GM12891 (cell line): ENCODE measurements at places on chromosomes 6 and 20.

DNA sequence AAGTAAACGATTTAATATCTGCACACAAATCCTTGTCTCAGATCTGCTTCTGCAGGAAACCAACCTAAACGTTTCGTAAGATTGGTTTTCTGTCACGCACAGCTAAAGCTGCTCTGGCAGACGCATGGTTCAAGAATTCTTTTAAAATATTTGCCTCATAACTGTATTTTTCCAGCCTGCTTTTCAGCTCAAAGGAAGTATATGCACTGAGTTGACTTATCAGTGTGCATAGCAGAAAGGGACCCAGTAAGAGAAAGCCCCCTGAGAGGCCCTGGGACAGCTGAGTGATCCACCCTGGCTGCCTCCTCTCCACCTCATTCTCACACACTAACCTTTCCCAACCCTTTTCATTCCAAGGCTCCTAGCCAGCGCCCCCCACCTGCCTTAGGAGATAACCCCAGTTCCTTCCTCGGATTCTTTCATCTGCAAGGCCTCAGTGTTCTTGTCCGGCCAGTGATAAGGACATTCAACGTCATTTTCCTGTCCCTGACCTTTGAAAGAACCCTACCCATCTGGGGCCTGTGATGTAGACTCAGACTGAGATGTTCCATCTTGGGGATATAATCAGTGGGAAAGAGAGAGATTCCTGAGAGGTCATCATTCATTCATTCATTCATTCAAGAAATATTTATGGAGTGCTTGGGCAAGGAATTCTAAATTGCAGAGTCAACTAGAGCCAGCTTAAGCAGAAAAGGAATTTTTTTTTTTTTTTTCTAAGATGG, 22.4 kb upstream of the SLC9A8 start:
- no peak for DNase-seq

DNA sequence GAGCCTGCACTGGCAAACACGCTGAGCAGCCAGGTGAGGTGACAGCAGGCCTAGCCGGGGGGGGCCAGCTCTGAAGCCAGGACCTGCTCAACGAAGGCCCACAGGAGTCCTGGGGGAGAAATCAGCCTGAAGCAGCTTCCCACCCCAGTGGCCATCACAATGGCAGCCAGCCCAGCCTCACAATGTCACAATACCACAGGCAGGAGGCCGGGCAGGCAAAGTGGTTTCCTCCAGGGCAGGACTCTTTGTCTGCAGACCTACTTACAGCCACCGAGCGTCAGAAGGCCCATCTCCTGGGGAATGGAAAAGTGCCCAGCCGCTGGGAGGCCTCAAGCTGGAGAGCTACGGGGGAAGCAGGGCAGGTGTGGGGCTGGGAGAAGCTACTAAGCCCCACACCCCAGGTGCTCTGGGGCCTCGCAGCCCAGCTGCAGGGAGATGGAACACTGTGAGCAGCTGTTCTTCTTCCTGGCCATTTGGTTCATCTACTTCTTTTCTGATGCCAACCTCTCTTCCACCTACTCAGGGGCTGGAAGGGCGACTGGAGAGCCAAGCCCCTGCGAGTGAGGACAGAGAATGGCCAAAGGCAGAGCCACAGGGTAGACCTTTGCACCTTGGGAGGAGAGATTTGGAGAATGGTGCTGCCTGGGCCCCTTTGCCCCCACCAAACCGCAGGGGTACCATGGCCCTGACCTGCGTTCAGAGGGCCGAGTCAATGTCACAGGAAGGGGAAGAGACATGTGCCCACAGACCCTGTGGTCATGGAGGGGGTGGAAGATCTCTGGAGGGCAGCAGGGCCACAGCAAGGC, 22.3 kb upstream of the AVP start:
- no peak for DNase-seq

- no peak for DNase-seq
Measured at GRCh38 chr20:32670773-32671455, 2.8 kb downstream of the C20orf203 start.

GRCh38 chr6:168903613-168904345, 349.9 kb downstream of the THBS2 start:
- no peak for DNase-seq

DNA sequence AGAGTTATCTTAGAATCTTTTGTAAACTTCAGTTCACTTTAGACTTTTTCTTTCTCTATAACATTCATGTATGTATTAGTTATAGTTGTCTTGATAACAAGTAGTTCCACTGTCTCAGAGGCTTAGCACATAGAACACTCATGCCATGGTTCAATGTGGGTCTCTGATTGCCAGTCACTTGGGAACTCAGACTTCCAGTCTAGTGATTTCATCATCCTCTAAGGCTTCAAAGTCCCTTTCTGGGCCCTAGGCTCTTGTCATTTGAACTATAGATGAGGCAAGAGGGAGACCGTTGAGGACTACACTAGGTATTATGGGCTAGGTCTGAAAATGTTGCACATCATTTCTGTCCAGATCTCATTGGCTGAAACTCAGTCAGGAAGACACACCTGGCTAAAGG, 8.4 kb upstream of the EEF1E1 start:
- no peak for DNase-seq

- DNase-seq = no peak
Measured at GRCh38 chr6:24933266-24933665, 2.5 kb downstream of the RIPOR2 start.

DNA sequence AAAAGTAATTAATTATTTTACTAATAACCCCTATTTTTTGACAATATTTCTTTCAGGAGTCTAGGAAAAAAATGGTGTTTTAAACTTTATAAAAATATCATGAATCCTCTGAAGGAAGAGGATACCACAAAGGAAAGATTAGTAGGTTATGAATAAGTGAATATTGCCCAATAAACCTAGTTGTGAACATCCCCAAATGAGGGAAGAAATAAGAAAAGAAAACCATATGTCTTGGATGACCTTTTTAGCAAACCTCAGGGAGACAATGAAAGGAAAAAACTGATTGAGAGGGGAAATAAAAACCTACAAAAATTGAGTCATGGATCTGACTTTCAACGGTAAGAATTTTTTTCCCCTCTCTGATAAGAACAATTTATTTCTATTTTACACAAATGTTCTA, 34.4 kb downstream of the TENT5A start:
- DNase-seq = no peak

- DNase-seq = no peak
Measured at GRCh38 chr20:56358070-56358469, 704 bp upstream of the FAM210B start.

DNA sequence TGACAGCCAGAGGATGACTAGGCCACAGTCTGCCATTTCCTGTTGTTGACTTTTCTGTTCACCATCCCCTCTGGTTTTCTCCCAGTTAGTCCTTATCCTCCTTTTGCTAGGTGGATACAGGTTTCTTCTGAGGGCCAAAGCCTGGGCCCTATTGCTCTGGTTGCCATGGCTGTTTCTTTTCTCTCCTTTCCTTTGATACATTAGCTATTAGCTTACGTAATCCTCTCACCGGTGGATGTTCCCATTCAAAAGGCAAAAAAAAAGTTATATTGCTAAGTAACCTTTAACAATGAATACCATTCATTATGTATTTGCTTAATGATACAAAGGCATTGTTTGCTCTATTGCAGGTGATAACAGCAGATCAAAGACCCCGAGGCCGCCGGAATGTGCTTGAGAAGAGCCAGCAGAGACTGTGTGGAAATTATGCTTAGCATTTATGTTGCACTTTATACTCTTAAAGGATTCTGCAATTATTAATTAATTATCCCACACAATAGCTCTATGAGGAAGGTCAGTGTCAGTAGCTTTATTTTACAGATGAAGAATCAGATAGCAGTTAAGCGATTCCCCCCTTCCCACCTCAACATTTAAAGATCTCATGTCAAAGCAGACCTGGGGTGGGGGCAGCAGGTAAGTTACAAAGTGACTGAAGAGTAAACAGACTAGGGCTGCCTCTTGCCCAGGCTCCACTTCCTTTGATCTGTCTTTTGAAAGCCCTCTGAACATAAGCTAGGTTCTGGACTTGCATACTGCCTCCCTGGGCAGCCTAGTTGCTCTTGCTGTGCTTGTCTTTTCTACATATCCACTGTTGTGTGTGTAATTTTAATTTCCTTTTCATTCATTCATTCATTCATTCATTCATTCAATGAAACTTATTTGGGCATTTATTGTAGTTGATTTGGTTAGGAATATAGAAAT, 14.5 kb upstream of the TFB1M start:
- no peak for DNase-seq

- no peak for DNase-seq
Measured at GRCh38 chr20:30593572-30593971, 663.9 kb upstream of the DEFB115 start.

DNA sequence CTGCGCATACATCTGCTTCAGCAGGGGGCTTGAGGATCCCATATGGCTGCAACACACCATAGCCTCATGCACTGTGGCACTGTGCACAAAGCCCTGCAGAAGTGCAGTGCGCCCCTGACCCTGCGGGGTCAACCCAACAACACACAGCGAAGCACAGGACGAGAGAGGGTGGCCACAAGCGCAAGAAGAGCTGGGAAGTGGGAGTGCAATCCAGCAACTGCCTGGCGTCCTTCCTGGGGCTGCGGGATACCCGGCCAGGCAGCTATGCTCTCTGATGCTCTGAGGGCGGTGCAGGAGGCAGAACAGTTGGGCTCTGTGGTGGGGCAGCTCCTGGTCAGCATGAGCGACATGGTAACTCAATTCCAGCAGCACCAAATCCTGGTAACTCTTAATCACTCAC, 5.6 kb upstream of the ACSS1 start:
- no peak for DNase-seq

DNA sequence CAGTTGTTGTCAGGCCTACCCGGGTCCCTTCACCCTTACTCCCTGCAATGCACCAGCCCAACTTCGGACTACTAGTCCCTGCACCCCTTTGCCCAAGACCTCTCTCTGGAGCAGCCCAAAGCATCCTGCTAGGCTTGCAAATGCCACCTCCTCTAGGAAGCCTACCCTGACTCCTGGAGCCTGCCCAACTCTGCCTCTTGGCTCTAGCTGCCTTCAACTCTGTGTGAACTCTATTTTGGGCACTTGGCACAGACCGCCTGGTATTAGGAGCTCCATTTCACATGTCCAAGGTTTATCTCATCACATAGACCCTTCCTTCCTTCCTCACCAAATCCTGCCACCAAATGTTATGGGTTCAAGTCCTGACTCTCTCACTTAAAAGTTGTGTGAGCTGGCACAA, 80.6 kb downstream of the MDGA1 start:
- DNase-seq = no peak

DNA sequence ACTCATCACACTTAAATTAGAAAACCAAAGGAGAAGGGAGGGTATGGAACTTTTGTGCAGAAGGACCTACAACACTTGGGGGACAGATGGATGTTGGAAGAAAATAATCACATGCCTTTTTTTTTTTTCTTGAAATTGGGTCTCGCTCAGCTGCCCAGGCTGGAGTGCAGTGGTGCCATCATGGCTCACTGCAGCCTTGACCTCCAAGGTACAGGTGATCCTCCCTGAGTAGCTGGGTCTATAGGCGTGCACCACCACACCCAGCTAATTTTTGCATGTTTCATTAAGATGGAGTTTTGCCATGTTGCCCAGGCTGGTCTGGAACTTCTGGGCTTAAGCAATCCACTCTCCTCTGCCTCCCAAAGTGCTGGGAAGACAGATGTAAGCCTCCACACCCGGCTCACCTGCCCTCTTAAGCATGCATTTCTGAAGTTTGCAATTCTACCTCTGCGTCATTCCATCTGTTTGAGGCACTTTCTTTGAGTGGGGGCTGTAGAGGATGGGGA, 370.8 kb upstream of the JARID2 start:
- DNase-seq = no peak

- DNase-seq = no peak
Measured at GRCh38 chr6:140281236-140281635, 906.8 kb upstream of the CITED2 start.

DNA sequence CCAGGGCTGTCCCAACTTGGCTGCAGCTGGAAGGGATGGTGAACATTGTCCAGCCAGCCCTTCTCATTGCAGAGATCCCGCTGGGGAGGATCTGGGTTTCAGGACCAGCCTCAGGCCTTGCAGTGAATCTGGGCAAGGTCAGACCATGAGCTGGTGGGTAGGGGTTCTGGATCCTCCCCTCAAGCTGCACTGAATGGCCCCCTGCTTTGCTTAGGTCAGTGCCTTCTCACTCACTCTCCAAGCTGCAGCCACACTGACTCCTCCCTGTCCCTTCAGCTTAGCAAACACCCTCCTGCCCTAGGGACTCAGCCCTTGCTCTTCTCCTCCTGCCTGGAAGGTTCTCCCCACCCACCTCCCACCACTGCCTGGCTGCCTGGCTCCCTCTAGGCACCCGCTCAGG, 95.3 kb upstream of the KCNG1 start:
- no peak for DNase-seq
